ENCODE measurements at places on chromosomes 1 and 21.
A peak's percentile ranks its signal among the peaks of the same experiment; 100 is the strongest.

- no peak for DNase-seq
Observed at GRCh38 chr1:26555550-26555981, 26.0 kb downstream of the RPS6KA1 start.

DNA sequence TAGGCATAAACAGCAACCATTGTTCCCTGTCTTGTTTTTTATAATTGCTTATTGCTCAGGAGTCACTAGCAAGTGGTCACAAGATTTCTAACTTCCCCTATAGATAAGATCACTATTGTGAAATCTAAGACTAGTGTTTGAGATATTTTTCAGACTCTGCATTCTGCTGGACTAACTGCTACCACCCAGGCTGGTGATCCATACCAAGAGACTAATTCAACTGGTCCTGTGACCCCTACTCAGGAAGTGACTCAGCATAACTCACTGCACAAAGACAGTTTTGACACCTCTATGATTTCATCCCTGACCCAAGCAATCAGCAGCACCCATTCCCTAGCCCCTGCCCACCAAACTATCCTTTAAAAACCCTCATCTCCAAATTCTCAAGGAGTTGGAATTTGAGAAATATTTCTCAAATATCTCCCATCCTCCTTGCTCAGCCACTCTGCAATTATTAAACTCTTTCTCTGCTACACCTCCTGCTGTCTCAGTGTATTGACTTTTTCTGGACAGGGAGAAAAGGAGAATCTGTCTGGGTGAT lies 52.7 kb downstream of the TRIM33 start:
- no peak for DNase-seq

DNA sequence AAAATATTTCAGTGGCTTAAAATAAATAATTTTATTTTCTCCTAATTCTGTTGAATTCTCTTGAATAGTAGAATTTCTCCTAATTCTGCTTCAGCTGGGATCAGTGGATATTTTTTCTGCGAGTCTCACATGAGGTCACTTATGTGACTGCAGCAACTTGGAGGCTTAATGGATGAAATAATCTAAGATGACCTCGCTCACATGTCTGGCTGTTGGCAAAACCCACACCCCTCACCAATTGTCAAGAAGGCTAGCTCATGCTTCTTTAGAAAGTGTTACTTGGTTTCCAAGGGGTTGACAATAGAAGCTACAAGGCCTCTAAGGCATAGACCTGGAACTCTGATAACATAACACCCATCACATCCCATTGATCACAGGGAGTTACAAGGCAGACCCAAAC lies 156.9 kb upstream of the DPYD start:
- no peak for DNase-seq

- no peak for DNase-seq
Observed at GRCh38 chr1:188641566-188642211, 1812.9 kb downstream of the PLA2G4A start.

- DNase-seq = no peak
Observed at GRCh38 chr1:36322786-36323635, 434 bp downstream of the EVA1B start.

DNA sequence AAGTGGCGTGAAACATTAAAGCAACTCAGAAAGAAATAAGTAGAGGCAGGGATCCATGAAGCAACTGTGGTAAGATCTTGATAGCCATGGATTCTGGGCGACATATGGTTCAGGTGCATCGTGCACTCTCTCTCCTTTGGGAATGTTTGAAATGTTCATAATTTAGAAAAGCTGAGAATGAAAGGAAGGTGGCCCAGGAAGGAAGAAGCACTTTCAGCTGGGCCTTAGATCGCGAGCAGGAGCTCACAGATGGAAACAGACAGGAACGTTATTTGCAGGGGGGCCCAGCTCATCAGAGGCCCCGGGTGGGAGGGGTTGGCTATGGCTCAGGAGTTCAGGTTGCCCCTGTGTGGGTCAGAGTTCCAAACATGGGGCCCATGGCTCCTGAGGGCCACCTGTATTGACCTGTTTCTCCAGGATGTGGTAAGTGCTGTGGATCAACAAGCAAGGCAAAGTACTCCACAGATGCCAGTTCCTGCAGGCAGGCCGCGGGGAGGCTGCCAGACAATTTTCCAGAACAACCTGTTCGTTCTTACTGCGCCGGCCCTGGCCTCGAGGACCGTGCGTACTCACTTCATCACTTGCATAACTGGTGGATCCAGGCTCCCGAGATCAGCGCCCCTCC lies 253.2 kb downstream of the TOMM20 start:
- no peak for DNase-seq

- DNase-seq = no peak
Observed at GRCh38 chr1:80988926-80989325, 811.8 kb upstream of the ADGRL2 start.

DNA sequence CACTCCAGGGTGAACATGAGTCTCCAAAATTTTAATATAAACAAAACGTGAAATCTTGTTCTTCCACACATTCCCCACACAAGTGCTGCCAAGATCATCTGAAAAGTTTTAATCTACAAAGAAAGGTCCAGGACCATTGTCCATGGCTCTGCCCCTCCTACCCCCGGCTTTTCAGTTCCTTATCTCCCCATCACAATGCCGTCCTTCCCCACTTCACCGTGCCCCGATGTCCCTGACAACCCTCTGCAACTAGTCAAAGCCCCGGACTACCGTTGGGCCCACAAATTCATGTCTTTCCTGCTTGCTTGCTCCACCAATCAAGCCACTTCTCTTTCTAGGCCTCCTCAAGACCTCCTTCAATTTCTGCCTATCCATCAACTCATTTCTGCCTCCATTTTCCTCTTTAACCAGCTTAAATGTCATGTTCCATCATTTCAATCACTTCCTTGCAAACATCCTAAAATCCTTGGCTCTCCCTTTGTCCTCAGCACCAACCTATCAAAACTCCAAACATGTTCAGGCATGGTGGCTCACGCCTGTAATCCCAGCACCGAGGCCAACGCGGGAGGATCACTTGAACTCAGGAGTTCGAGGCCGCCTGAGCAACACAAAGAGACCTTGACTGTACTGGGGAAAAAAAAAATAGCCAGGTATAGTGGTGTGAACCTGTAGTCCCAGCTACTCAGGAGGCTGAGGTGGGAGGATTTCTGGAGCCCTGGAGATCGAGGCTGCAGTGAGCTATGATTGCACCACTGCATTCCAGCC lies 14.0 kb upstream of the BMP8B start:
- DNase-seq = no peak

- no peak for DNase-seq
Observed at GRCh38 chr1:169288011-169288414, 79.6 kb downstream of the NME7 start.

DNA sequence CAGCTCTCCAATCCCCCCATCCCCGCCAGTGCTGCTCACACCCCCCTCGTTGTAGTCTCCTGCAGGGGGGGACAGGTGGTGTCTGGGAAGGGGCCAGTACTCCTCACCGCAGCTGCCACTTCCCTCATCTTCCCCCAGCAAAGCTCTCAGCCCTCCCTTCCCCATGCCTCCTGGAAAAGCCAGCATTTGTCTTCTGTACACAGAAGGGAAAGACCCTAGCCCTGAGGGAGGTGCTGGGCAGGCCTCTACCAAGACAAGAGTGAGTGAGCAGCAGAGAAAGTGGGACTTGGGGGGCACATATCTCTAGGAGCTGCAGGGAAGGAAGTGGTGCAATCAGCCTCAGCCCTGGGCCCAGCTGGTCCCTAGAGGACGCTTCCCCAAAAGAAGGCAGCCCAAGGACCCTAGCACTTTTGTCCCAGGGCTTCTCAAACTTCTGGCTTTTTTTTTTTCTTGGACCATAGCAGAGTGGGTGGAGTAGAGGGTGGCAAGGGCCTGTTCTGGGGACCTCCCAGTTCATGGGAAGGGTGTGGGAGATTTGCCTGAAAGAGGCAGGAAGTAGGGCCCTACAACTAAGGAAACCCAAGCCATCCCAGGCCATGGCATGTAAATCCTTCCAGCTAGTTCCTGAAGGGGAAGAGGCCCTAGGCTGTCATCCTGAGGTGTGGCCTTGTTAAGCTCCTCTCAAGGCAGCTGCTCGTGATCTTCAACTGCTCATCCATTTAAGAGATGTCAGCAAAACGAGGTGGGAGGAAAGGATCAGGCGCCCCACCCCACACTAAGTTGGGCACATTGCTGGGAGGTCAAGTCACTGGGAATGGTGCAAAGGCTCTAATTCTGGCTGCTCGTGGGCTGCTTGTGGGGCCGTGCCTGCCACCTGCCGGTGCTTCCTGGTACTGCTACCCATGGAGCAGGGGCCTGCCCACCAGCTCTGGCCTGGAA lies 12.6 kb downstream of the ZC3H12A start:
- peak; percentile 61 for DNase-seq

DNA sequence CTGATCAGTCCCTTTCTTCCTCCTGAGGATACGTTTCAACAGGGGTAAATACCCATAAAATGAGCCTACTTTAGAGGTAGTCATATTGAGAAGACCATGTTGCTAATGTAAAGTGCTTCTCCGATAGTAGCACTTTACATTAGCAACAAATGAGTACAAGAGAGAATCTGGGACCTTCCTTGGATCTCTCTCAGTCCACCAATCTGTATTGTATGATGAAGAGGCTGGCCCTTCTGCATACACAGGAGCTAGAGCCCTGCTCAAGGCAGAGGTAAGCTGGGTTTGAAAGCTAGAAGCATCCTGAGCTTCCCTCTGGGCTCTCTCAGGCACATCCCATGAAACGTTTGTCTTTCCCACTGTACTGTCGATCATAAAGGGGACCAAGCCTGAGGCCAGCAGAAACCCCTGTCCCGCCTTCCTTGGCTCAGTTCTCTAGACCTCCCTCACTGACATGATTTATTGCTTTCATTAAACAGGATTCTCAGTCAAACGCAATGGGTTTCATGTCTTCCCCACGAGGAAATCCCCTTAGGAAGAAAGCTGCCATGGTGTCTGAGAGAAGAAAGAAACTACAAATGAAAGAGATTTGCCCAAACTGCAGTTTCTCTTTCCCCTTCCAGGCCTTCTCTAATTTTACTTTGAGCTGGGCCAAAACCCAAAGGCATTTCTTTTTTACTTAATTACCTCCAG lies 62.8 kb upstream of the BCAR3 start:
- no peak for DNase-seq

DNA sequence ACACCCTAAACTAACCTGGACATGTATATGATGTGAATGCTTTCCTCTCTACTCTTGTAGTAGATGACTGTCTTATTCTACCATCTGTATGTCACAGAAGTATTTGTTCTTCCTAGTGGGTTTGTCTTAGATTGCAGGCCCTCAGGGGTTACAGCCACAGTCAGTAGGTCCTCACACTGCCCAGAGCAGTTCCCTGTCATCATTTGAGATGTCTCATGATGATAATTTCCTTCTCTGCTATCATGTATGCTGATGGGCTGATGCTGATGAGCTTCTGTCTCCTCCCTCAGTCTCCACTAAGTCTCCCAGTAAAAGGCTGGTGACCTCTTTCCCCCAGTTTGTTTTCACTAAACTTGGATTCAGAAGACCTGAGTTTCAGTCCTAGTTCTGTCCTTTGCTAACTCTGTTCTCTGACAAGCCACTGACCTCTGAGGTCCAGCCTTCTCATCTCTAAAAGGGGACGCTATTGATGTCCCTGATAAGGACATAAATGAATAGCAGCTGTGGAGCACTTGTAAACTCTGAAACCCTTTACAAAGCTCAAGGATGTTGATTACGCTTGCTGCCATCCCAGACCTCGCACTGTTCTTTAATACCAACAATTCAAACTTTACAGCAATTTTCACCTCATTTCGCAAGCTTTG lies 3.1 kb upstream of the ETV3 start:
- no peak for DNase-seq

- DNase-seq = no peak
Observed at GRCh38 chr1:244322181-244322580, 129.5 kb downstream of the ADSS2 start.

- DNase-seq = no peak
Observed at GRCh38 chr1:2165646-2166045, 28.9 kb downstream of the FAAP20 start.

GRCh38 chr1:8169364-8170058 lies 143.4 kb upstream of the ERRFI1 start:
- DNase-seq = no peak

- no peak for DNase-seq
Observed at GRCh38 chr1:106995970-106996369, 60.5 kb upstream of the PRMT6 start.

DNA sequence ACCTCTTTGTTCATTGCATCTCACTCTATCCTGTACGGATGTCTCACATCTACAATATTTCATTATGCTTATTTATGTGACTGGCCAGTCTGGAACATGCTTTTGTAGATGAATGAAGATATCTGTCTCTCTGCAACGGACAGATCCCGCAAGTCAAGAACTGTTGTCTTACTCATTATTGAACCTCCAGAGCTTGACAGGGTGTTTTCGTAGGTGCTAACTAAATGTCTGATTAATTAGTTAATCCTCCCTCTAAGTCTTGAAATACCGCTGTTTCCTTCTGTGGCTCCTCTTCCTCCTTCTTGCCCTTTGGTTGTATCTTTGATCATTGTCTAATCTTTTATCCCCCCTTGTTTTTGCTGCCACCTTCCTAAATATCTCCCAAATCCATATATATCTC lies 3.2 kb upstream of the C1orf162 start:
- no peak for DNase-seq

GRCh38 chr1:207058878-207059867 lies 6.1 kb downstream of the PFKFB2 start:
- DNase-seq = no peak

GRCh38 chr1:68376441-68376840 lies 73.3 kb downstream of the RPE65 start:
- DNase-seq = no peak

DNA sequence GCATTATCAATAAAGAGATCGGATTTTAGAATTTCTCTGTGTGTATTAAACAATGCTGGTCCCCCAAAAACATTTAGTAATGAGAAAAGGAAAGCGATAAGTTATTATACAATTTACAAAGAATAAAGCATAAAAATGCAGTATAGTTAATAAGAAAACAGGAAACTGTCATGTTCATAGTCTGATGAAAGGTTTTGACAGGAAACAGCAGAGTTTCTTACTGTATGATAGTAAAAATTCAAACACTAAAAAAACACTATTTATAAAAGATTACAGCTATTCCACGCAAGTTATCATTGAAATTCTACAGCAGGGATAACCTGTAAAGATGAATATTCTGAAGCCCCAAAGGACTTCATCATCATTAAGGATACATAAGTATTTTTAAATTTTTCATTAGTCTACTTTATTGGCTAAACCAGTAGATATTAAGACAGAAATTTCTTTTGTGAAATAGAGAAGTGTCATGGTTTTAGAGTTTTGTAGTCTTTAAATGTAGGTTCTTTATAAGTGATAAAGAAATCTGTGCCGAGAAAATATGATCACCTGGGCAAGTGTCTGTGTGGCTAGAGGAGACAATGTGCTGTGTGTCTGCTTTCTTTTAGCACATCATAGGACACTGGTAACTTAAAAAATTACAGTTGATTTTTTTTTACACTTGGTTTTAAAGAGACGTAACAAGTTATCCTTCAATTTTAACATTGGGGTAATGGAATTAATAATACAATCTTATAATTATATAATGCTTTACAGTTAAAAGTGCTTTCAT lies 49.7 kb upstream of the GFI1 start:
- DNase-seq = no peak

GRCh38 chr1:181482001-181482430 lies 1.3 kb upstream of the CACNA1E start:
- DNase-seq = no peak
